ENCODE measurements at places on chromosomes 7 and 10. TPM values are rescaled to one million over a fixed set of nuclear protein-coding genes. Genes with fewer than 3 reads are reported as not detected.

DNA sequence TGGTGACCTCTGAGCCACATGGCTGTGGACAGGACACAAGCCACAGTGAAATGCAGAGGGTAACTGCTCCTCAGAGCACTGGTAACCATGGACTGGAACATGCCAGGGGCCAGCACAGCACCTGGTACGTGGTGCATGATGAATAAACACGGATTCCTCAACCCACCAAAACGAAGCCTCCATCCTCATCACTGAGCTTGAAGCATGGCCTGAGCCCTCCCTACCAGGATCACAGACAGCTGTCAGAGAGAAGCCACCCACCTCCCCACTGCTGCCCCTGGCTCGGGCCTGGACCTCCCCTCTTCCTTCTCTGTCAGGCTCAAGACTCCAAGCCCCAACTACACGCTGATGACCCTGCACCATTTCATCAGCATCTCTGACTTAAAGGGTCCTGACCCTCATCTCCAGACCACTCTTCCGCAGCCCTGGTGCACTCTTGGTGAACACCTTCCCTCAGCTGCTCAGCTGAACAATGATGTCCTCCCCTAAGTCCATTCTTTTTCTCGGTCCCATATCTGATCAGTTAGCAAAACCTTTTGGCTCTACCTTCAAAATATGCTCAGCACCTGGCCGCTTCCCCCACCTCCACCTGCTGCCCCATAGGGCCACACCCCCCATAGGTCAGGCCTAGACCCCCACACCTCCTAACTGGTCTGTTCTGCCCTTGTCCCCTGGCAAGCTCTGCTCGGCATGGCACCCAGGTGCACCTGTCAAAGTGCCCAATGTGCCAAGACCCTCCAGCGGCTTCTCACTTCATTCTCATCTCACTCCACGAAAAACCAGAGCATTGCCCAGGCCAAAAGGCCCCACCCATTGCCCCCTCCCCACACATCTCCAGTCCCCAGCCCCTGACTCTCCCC lies 141.1 kb downstream of the MAPK8 start:
- no peak for DNase-seq

- no peak for DNase-seq
Observed at GRCh38 chr7:3538041-3538440, 237.0 kb downstream of the SDK1 start.

Gene PLEKHA1
- 19.6 TPM for total RNA-seq

GRCh38 chr7:138752518-138753149 lies 45.2 kb upstream of the TMEM213 start:
- DNase-seq, result no peak

Gene ASAH2
- 5.7 TPM for total RNA-seq

Gene TMEM139
- total RNA-seq, result 4.0 TPM

- no peak for DNase-seq
Observed at GRCh38 chr7:151272405-151272804, 23.9 kb upstream of the SMARCD3 start.

Gene COL17A1
- not detected for total RNA-seq

DNA sequence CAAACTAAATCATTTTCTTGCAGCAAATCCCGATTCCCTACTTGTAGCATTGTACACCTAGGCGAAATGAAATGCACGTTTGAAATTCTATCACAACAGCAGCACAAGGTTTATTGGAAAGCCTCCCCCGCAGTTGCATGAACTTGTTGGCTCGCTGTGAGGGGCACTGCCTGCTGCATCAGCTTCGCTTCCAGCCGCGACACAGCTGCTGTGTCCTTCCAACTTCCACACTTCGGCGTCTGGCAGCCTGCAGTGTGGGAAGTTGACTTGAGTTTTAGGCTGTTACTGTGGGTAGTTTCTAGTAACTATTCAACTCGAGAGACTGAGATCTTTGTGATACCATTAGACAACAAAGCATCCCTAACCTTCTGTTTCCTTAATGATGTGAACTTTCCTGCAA lies 315.8 kb upstream of the TPK1 start:
- no peak for DNase-seq

DNA sequence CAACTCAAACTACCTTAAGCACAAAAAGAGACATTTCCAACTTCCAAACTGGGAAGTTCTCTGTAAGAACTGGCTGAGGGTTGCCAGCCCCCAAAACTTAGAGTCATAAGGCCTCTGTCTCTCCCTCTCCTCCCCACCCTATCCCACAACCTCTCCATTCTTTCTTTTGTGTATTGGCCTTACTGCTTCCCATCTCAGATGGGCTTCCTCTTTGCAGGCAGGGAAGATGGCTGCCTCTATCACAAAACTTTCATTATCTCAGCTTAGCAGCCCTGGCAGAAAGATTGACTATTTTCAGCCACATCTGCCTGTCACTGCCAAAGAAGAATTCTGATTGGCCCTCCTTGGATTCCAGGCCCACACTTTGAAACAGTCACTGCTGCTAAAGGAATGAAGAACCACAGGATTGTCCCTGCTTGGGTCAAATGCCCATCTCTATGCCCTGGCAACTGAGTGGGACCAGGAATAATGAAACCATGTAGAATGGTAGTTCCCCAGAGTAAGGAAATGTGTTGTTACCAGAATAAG lies 58.0 kb upstream of the PRKAR2B start:
- DNase-seq, result no peak

- DNase-seq, result no peak
Observed at GRCh38 chr7:67423065-67423464, 426.4 kb downstream of the TYW1 start.

DNA sequence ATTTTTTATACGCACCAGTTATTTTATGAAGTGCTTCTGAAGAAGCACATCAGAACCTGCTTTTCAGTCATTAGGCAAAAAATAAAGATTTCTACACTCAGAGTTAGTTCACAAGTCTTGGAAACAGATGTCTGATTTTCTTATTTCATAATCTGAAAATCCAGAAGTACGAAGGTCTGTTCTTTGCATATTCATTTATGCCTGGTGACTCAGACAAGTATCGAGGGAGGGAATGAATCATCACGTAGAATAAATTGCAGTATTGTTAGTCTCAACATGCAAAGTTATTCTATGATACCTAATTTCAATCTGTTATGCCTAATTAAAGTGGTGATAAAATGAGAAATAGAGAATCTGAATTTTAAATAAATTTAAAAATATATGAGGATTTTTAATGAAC lies 113.6 kb upstream of the SEM1 start:
- no peak for DNase-seq
